ENCODE measurements at places on chromosomes 5 and 9. TPM values are rescaled to one million over a fixed set of nuclear protein-coding genes. Genes with fewer than 3 reads are reported as not detected.

INSL6 gene
- not detected for total RNA-seq

EPB41L4B gene
- total RNA-seq: not detected

ENHO gene
- 0.34 TPM for total RNA-seq

MYMK gene
- total RNA-seq: not detected

DNA sequence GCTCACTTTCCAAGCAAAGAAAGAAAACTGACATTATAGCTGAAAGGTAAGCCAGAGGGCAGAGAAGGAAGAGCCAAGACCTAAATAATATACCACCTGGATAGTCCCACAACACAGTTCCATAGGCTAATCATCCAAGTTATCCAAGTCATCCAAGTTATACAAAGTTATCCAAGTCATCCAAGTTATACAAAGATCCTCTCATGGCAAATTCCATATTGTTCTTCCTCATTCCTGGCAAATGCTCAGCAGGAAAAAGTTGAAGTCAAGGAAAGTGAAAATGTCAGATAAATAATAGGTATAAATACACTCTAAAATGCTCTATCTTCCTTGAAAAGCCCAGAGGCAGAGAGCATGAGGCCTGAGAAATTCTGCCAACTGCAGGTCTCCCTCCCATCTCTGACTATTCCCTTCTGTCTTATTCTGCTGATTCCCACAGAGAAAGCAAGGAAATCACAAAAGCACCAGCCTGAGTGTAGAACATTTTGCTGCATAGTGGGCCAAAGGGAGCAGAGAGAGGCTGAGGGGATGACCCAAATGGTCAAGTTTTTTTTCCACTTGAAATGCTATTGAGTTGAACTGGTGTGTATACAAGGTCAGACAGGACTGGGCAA, 12.5 kb downstream of the MCTP1 start:
- H3K4me3 ChIP-seq: no peak overlapping the region
- no peaks in the 10 kb centered on the region for H3K36me3 ChIP-seq
- no peak for DNase-seq
- H3K27me3 ChIP-seq: no peaks in the 10 kb centered on the region
- H3K4me1 ChIP-seq: no peaks in the 10 kb centered on the region

- no peak overlapping the region for H3K27ac ChIP-seq
- no peak for DNase-seq
- no peak overlapping the region for H3K4me3 ChIP-seq
- peaks cover 28% of the 10 kb centered on the region for H3K36me3 ChIP-seq
- no peaks in the 10 kb centered on the region for H3K4me1 ChIP-seq
- H3K27me3 ChIP-seq: no peaks in the 10 kb centered on the region
Measured at GRCh38 chr5:34957321-34957720, 28.0 kb downstream of the DNAJC21 start.

Data from natural killer cell (primary cell).